CD4-positive, alpha-beta T cell treated with Interferon gamma for 1 hour (primary cell): ENCODE measurements at places on chromosomes 5 and 9.

DNA sequence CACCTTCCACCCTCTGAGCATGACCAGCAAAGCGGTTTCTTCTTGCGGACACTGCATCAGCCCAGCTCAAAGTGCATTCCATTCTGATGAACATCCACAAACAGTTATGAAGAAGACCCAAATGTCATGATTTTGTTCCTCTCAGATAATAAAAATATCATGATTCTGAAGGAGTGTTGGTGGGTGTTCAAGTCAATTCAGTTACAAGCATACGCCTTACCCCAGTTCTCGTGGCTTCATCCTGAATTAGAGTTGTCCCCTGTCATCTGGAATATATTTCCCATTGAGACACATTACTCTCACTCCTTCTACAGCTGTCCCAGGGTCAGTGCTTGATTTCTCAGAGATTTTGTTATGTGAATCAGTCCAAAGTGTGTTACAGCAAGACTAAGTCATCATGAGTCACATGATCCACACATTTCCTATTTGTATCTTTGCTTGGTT is 325.4 kb downstream of the RFX3 start:
- DNase-seq = no peak

DNA sequence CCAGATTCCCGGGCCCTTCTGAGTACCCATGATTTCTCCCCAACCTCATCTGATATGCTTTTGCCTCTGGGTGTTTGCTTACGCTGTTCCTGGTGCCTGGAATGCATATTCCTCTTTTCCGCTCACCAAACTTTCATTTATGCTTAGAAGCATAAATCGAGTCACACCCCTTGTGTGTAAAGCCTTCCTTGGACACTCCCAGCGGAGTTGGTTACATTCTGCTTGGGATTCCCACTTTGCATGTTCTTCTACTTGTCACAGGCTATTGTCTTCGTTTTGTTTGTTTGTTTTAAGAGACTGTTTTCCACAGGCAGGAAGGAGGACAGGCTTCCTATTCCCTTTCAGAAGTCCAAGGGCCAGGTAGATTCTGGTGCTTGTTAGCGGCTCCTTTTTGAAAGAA is 76.5 kb downstream of the SEC61B start:
- no peak for DNase-seq

- no peak for DNase-seq
These were observed 192.2 kb downstream of the HSD17B3 start for GRCh38 chr9:96109680-96110351.

- DNase-seq = no peak
These were observed 1.4 kb upstream of the CAMSAP1 start for GRCh38 chr9:135908754-135909204.

GRCh38 chr5:69288069-69288468 is 44.5 kb downstream of the CCDC125 start:
- no peak for DNase-seq

- no peak for DNase-seq
These were observed 20.3 kb upstream of the TOR2A start for GRCh38 chr9:127755061-127756060.

DNA sequence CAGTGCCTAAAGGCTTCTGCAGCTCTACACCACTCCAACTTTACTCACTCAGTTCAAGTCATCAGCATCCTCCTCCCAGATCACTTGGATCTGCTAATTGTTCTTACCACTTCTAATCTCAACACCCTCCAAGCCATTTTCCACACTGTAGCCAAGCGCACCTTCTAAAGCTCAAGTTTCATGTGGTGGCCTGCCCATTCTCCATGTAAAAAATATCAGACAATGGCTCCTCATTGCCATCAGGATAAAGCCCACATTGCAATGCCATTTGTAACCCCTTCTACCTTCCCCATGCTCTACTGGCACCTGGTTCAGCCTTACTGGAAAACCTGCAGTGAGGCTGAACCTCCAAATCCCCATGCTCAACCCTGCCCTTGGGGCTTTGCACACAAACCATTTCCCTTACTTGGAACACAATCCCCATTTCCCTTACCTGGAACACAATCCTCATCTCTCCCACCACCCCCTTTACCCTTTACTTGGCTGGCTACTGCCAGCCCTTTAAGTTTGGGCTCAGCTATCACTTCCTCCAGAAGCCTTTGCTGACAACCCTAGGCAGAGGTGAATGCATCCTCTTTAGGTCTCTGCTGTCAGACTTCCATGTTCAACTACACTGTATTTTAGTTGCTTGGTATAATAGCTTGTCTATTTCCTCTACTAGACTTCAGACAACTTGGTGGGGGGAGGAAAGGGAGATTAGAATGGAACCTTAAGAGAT is 220.0 kb downstream of the TSSK1B start:
- DNase-seq = no peak

GRCh38 chr9:135034106-135034505 is 53.4 kb upstream of the OLFM1 start:
- no peak for DNase-seq

DNA sequence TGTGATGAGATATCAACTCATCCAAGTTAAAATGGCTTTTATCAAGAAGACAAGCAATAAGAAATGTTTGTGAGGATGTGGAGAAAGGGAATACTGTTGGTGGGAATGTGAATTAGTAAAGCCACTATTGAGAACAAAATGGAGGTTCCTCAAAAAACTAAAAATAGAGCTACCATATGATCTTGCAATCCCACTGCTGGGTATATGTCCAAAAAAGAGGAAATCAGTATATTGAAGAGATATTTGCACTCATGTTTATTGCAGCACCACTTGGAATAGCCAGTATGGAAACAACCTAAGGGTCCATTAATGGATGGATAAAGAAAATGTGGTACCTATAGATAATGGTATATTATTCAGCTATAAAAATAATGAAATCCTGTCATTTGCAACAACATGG is 25.1 kb downstream of the PPIP5K2 start:
- no peak for DNase-seq

GRCh38 chr5:158875272-158875679 is 224.4 kb downstream of the EBF1 start:
- no peak for DNase-seq
